ENCODE measurements at places on chromosomes 7 and 10.

DNA sequence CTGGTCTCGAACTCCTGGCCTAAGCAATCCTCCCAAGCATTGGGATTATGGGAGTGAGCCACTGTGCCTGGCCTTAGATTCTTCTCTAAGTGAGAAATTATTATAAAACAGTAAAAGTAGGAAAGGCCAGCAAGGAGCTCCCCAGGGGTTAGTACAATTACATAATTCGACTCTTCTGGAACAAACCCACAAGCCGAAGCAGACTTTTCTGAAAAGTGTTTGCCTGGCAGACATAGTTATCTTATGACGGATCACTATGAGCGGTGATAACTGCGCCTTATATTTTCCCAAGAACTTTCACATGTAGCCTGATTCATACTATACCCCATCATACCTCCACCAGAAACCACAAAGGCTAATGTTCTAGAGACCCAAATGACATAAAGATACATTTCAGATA lies 30.2 kb upstream of the SH3PXD2A start:
- DNase-seq, result no peak

DNA sequence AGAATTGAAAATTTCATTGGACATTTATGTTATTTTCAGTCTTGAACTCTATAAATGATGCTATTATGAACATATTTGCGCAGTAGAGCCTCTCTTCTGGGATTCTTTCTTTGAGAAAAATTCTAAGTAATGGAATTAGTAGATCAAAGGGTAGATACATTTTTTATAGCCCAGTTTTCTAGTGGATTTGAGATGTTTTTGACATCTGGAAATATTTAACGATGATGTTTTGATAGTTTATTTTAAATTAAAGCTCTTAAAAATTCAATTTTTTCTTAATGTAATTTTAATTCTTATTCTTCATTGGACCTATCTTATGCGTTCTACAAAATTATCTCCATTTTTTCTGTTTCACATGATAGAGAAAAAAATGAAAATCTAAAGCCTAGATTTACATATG lies 103.0 kb downstream of the ADAM22 start:
- DNase-seq, result no peak

DNA sequence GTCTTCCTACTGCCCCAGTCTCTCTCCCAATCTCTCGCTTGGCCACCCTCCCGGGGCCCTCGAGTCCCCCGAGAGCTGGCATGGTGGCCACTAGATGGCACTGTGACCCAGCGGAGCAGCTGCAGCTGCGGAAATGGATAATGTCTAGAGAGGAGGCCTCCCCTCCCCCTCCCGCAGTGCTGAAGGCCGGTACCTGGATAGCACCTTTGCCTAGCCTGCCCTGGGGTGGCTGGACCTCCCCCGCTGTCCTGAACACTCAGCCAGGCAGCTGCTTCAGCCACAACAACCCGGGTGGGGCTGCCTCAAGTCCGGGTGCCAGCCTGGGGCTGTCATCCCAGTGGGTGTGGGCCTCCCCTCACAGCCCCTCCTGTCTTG lies 65.2 kb downstream of the GOLGA7B start:
- DNase-seq, result peak; percentile 85

DNA sequence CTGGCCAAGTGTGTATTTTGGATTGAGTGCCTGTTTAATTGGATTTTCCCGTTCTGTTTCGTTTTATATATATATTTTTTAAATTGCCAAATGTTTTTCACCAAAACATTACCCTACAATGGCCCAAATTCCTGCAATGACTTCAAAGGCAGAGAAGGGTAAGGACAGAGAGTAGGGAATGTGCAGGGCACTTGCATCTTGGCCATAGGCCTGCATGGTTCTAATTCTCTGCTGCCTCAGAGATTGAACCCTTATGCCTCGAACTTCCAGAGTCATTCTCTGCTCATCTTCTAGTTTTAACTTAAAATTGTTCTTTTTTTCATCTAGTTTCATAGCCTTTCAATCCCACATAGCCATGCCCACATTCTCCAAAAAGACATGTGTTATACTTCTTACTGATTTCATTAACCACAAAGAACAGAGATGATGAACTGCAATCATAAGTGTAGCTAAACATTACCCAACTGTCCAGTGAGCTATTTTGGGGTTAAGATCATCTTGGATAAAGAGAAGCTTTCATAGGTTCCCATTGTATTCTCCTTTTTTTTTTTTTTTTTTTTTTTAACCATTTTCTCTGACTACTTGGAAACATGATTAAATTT lies 177.6 kb downstream of the PLXDC2 start:
- no peak for DNase-seq

- no peak for DNase-seq
These were observed 17.6 kb downstream of the CDNF start for GRCh38 chr10:14820010-14820774.

- DNase-seq, result no peak
These were observed 435.8 kb downstream of the EXOC4 start for GRCh38 chr7:133688483-133689239.

DNA sequence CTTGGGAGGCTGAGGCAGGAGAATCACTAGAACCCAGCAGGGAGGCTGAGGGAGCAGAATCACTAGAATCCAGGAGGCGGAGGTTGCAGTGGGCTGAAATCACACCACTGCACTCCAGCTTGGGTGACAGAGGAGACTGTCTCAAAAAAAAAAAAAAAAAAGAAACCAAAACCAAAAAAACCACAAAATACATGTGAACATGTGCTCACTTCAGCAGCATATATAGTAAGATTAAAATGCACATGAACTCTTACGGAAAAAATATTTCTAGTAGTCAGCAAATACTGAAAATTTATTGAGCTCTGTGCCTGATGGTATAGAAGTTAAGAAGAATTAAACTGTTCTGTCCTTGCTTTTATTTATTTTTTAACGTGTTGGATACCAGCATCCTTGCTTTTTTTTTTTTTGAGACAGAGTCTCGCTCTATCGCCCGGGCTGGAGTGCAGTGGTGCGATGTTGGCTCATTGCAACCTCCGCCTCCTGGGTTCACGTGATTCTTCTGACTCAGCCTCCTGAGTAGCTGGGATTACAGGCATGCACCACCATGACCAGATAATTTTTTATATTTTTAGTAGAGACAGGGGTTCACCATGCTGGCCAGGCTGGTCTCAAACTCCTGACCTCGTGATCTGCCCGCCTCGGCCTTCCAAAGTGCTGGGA lies 9.6 kb upstream of the ZNF487 start:
- no peak for DNase-seq

DNA sequence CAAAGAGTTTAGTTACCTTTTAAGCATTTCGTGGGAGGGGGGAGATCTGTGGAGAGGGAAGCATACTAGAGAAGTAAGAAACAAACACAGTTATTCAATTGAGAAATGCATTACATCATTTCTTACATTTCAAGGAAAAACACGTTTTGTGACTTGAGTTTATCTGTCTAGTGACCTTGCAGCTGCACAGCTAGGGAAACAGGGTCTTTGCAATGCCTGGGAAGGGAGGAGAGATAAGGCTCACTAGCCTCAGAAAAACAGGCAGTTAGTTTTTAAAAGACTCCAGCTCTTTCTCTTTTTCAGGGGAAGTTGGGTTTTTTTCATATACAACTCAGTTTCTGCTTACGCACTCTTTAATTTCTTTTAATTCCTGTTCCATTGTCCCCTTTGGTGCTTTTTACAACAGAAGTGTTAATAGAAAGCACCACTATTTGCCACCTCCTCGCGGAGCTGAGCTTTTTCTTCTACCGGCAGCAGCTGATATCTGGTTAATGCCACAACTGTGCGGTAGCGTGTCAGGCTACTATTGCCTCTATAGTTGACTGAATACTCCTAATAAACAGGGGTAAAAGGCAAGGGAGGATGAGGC lies 5.6 kb downstream of the CYP3A43 start:
- no peak for DNase-seq

DNA sequence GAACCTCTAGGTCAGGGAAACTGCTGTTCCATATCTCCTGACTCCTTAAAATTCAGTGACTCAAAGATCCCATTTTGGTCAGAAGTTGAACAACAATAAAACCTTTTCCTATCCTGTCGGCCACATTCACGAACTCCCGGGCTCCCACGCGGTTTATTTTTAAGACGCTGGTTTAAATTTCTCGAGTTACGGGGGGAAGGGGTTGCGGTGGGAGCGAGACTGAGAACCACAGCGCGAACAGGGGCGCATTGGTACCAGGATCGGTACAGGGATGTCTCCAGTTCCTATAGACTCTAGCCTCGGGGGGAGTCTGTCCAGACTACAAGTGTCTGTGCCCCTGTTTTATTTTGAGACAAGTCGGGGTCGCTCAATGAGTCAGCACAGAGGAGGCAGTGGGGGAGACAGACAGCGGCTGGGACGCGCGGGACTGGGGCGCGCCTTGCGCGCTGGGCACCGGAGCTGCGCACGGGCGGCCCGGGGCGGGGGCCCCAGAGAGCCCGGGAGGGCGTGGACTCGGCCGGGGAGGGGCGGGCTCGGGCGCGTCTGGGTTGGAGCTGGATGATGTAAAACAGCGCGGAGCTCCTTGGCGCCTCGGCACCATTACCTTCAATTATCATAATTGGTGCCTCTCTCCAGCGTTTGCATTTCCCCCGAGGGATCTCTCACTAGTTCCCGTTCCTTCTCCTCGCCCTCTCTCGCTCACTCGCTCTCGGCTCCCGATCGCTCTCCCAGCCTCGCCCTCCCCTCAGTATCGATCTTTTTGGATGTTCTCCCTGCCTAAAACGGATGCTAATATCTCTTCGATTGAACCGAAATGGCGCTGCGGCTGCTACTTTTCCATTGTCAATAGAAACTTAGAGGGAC lies 8.7 kb upstream of the BAMBI start:
- no peak for DNase-seq

GRCh38 chr10:44261710-44262455 lies 123.0 kb downstream of the CXCL12 start:
- DNase-seq, result no peak

DNA sequence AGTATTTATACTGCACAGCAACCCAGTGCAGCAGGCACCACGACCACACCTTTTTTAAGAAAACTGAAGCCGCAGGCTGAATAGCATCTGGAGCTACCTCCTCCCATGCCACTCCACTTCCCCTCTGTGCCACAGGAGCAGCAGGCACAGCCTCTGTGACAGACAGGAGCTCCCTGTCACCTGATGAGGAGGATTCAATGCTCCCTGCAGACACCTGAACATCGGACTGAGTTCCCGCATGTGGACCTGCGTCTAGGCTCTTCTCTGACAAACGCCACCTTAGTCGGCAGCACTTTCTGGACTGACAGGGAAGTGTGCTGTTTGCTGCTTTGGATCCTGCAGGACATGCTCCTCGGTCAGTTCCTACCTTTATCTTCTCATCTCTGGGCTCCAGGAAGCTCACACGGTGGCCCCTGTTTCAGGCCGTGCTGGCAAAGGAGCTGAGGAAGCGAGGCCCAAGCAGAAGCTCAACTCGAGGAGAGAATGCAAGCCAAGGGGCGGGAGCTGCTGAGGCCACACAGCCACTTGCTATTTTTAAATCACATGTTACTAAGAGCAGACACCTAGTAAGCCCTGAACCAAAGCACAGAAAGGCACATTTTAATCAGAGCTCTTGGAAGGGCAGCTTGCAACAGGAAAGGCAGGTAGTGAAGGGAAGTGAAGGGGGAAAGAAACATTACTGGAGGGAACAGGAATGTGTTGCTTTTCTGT lies 56.6 kb downstream of the VOPP1 start:
- peak; percentile 60 for DNase-seq

- no peak for DNase-seq
These were observed 104.3 kb upstream of the STEAP1B start for GRCh38 chr7:22604246-22604645.

- DNase-seq, result peak; percentile 71
These were observed 19.9 kb upstream of the MAP3K8 start for GRCh38 chr10:30413996-30414576.

- no peak for DNase-seq
These were observed 32.7 kb upstream of the SMNDC1 start for GRCh38 chr10:110337401-110337800.

GRCh38 chr7:28069807-28070206 lies 110.8 kb downstream of the JAZF1 start:
- DNase-seq, result peak; percentile 64

- DNase-seq, result no peak
These were observed 46.9 kb downstream of the UNC5B start for GRCh38 chr10:71259282-71259681.

DNA sequence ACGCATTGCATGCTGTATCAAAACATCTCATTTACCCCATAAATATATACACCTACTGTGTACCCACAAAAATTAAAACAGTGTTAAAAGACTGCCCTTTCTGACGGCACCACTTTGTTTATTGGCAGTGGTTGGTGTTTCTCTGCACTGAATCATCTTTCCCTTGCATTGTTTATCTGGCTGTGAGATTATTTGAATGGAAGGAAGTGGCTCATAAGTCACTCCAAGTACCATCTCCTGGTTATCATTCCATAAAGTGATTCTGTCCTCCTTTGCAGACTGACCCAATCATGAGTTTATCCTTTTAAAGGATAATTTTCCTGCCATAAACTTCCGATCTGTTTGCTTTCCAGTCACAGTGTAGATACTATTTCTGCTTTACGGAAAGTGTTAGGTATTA lies 183.8 kb downstream of the CAMK1D start:
- DNase-seq, result no peak

GRCh38 chr7:156842317-156842716 lies 50.7 kb downstream of the LMBR1 start:
- no peak for DNase-seq

GRCh38 chr7:150992833-150993302 lies 2.1 kb downstream of the NOS3 start:
- peak; percentile 46 for DNase-seq

GRCh38 chr7:136517971-136518370 lies 350.5 kb upstream of the CHRM2 start:
- DNase-seq, result no peak

GRCh38 chr10:60905580-60905979 lies 38.4 kb downstream of the RHOBTB1 start:
- DNase-seq, result no peak

GRCh38 chr7:34991938-34992840 lies 45.1 kb downstream of the DPY19L1 start:
- no peak for DNase-seq

DNA sequence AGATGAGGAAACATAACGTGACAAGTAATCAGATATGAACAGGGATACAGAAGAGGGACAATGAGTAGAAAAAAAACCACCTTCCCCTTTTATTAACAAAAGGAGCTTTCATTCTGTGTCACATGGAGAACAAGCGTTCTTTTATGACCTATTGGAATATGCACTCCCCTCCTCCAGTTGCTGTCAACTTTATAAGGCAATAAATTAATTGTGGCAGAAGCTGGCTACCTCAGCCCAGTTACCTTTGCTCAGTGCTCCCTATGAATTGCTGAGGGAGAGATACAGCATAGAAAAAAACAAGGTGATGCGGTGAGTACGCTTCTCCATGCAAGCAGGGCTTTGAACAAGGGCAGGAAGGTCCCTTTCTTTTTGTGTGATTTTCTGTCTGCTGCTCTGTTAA lies at the start of gene MGAM2:
TSS of gene MGAM2 (plus strand) at position 220 of the 400 bp plus-strand sequence. CDS start 5,156 bp downstream, outside the sequence.
- DNase-seq, result no peak

GRCh38 chr10:96740141-96740540 lies 19.8 kb upstream of the PIK3AP1 start:
- DNase-seq, result no peak

DNA sequence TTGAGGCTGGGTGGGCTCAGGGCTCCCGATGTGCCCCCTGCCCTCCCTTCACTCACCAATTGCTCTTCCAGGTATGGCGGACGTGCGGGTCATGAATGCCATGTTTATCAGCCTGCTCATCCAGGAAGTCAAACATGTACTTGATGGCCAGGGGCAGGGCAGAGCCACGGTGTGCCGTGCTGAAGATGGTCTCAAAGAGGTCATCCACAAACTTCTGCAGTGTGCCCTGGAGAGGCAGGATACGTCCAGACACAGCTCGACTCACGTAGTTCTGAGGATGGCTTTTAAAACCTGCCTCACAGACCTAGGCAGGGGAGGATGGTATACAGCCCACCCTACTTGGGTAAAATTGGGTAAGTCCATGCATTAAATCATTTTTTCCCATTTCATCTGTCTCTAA lies 431.2 kb downstream of the PLXNA4 start:
- no peak for DNase-seq
